Fibroblast of lung (primary cell): ENCODE measurements at places on chromosomes 4 and X.

GRCh38 chr4:121030131-121030530 lies 42.2 kb downstream of the NDNF start:
- DNase-seq = no peak

GRCh38 chr4:38177641-38178391 lies 217.6 kb downstream of the PTTG2 start:
- no peak for DNase-seq

DNA sequence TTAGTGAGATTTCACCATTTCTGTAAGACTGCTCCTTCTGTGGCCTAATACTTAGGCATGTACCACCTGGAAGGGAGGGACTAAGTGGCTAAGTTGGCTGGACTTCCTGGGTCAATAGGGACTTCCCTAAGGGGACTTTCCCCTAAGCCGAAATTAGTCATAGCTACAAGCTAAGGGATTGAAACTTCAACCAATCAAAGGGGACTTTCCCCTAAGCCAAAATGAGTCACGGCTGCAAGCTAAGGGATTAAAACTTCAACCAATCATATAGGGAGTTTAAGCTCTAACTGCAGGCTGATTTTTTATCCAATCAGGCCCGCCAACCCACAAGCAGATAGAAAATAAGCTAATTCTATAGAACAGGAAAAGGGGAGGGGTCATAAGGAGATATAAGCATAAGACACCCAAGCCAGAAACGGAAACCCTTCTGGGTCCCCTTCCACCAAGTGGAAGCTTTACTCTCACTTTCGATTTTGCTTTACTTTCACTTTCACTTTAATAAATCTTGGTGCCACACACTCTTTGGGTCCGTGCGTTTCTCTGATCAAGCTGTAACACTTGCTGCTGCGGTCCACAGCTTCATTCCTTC lies 382.8 kb downstream of the KLHL4 start:
- DNase-seq = no peak

- no peak for DNase-seq
Observed at GRCh38 chrX:39710776-39711175, 387.0 kb downstream of the BCOR start.

DNA sequence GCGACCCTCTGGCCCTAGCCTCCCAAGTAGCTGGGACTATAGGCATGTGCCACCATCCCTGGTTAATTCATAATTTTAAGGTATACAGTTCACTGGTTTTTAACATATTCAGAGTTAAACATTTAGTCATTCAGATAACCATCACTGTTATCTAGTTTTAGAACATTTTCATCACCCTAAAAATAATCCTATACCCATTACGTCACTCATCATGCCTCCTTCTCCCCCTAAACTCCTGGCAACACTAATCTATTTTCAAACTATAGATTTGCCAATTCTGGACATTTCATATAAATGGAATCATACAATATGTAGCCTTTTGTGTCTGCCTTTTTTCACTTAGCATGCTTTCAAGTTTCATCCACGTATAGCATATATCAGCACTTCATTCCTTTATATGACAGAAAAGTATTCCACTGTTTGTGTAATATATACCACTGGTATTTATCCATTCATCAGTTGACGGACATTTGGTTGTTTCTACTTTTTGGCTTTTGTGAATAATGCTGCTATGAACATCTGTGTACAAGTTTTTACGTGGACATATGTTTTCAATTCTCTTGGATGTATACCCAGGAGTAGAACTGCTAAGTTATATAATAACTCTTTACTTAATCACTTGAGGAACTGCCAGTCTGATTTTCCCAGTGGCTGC lies 32.0 kb upstream of the RPS3A start:
- no peak for DNase-seq

- DNase-seq = no peak
Observed at GRCh38 chrX:153845842-153846241, 15.5 kb upstream of the PDZD4 start.

DNA sequence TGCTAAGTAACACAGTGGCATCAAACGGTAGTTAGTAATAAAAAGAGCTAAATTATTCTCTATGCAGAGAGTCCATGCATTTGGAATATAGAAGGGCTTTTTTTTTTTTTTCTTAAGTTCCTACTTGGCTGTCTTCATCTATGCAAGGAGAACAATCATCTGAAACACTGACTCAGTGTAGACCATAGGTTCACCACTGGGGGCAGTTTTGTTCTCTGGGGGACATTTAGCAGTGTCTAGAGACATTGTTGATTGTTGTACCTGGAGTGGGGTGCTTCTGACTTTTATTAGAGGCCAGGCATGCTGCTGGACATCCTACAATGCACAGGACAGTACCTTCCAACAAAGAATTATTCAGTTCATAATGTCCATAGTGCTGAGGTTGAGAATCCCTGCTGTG lies 41.2 kb downstream of the TMA16 start:
- no peak for DNase-seq

GRCh38 chr4:164169591-164169990 lies 584.3 kb upstream of the SMIM31 start:
- peak; percentile 78 for DNase-seq

GRCh38 chr4:133263104-133263503 lies 114.0 kb downstream of the PCDH10 start:
- no peak for DNase-seq

DNA sequence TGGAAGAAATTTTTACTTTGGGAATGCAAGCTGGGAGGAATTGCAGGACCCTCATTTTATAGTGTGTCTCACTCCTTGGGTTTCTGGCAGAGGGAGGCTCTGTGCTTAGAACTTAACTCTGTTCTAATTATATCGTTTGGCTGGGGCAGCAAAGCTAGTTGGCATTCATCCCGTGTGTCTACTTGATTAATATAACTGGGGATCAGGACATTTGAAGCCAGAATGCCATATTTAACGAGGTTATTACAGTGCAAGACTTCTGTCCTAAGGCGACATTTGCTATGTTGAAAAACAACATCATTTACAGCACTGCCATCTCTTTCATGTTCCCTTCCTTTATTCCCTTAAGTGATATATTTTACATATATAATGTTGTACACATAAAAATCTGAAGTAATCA lies 179.1 kb upstream of the TBC1D9 start:
- peak; percentile 68 for DNase-seq

GRCh38 chr4:184643731-184644130 lies 5.5 kb downstream of the CASP3 start:
- no peak for DNase-seq

DNA sequence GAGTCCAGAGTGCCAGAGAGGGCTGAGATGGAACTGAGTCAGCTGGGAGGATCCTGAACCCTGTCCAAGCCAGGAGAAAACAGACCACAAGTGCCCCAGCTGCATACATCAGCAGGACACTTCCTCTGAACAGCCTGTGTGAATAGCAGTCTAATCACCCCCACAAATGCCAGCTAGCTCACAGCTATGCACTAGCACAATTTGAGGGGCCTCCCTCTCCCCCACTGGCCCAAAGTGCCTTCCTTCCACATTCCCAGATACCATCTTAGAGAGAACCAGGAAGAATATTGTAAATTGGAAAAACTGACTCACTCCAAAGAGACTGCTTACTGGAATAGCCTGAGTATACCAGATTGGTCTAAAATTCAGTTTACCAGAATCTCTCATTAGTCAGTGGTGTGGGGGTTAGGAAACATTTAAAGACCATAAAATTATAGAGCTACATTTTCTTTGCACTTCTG lies 292.6 kb upstream of the KLF3 start:
- DNase-seq = peak; percentile 32

- DNase-seq = no peak
Observed at GRCh38 chr4:152448038-152448707, 87.7 kb downstream of the FBXW7 start.
